Myocyte (in vitro differentiated cells): ENCODE measurements at places on chromosomes 3 and 15. TPM values are rescaled to one million over a fixed set of nuclear protein-coding genes. Genes with fewer than 3 reads are reported as not detected.

Gene TGM4
- not detected in 2 replicates for total RNA-seq

DNA sequence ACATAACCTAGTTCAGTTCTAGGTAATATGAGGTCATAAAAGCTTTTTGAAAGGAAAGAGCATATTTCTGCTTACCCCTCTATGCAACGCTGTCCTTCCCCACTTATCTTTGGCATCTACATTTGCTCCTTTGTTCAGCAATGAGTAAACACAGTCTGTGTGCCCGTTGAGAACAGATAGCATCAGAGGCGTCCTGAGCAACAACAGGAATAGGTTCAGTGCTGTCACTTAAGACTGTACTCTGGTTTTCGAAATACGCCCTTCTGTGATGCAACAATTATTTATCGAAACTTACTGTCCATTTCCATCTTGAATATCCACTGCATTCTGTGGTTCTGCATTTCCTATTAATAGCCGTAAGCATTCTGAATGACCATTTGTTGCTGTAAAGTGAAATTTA is 84.4 kb downstream of the BTD start:
- DNase-seq: no peak

DNA sequence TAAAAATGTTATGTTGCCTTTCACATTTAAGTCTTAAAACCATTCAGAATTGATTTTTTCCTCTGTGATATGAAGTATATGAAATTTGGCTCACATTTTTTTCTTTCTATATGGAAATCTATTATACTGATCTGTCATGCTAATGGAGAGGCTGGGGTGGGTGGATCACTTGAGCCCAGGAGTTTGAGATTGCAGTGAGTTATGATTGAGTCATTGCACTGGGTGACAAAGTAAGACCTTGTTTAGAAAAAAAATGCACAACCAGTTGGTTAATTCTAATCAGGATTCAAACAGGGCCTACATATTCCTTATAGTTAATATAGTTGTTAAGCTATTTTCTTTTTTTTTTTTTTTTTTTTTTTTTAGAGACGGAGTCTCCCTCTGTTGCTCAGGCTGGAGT is 230.5 kb downstream of the MFSD1 start:
- no peak for DNase-seq

DNA sequence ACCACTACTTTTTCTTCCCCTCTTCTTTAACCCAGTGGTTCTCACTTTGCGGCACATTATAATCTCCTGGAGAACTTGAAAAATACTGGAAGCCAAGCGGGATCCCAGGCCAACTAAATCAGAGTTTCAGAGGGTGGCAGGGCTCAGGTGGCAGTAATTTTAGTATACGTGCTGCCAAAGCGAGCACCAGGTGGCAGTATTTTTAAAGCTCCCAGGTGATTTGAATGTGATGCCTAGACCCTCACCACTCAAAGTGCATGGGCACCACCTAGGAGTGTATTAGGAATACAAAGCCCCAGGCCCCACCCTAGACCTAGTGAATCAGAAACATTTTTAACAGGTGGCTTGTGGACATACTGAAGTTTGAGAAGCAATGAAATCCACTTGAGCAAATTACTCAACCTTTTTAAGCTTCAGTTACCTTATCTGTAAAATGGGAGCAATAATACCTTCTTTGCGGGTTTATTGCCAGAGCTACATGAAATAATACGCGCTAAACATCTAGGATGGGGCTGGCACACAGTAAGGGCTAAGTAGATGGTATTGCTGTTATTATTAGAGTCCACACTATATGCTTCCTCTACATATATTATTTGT is 8.3 kb downstream of the B3GALNT1 start:
- no peak for DNase-seq

DNA sequence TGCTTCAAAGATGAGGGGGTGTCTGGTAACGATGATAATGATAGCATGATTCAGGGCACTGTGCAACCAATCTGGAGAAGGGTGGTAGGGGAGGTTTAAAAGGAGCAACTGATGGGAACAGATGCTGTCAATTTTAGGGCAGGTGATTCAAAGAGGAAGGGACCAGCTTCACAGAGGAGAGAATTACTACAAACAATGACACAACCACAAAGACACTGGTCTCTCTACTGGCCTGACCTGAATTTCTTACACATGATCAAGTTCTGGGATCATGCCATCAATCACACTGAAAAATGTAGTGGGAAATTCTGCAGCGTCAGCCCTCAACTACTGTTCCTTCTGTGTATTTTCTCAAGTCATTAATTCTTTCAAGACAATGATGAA is 2.6 kb upstream of the CDV3 start:
- DNase-seq: peak; percentile 88

Gene IL16
- total RNA-seq: 0.16 and 0.32 TPM in 2 replicates

GRCh38 chr3:6089780-6090179 is 771.1 kb upstream of the GRM7 start:
- no peak for DNase-seq

DNA sequence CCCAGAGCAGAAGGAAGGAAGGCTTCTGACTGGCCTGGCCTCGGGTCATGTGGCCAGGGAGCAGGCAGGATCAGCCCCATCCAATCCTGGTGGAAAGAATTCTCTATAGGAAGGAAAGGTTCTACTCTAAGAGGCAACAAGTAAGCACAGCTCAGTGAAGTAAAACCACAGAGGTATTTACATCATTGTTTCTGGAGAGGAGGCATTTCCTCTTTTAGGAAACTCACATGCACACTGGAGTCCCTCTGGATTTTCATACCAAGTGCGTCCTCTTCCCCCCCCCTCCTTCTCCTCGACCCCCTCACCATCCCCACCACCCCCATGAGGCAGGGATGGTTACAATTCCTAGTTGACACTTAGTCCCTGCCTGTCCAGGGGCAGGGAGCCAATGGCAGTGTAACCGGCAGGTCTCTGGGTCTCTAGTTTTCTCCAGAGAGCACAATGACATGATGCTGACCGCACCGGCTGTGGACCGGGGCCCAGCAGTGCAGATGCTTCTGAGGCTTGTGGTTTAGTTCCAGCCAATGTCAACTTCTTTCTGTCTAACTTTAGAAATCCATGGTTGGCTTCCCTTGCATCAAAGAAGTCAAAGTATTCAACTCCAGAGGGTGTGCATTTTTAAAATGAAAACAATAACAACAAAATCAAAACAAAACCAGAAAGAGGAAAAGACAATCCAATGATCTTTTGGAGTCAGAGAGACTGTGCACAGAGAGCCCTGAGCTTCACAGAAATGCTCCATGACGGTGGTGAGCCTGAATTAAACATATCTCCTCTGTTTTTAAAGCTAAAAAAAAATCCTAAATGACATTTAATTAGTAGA is 230.3 kb upstream of the TLE3 start:
- peak; percentile 90 for DNase-seq

DNA sequence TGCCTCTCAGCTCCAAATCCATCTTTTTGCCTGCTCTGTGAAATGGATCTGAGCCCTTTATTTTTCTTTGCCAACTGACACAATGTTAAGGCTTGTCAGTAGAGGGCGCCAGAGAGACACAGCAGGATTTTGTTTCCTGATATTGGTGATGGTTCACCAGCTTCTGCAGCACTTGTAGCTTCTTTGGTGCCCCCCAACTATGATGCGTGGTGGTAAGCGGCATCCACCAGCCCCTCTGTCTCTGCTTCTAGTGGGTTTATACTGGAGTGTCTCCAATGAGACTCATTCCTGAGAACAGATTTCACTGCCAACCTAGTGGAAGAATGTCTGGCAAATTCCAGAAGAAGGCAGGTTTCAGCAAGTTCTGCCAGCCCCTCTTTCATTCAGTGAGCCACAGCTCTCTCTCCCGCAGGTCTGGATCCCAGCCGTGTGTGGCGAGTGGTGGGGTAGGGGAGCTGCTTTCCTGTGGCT is 471.9 kb upstream of the FRG2C start:
- peak; percentile 13 for DNase-seq

Gene P2RY1
- not detected in 2 replicates for total RNA-seq

Gene FRMD4B
- 7.5 and 14.0 TPM in 2 replicates for total RNA-seq

Gene MESP2
- total RNA-seq: 0.24 and 0.42 TPM in 2 replicates
